NCI-H446 treated with DMSO at 0.1 percent for 48 hours (cell line): ENCODE measurements at places on chromosomes 13 and 19.

DNA sequence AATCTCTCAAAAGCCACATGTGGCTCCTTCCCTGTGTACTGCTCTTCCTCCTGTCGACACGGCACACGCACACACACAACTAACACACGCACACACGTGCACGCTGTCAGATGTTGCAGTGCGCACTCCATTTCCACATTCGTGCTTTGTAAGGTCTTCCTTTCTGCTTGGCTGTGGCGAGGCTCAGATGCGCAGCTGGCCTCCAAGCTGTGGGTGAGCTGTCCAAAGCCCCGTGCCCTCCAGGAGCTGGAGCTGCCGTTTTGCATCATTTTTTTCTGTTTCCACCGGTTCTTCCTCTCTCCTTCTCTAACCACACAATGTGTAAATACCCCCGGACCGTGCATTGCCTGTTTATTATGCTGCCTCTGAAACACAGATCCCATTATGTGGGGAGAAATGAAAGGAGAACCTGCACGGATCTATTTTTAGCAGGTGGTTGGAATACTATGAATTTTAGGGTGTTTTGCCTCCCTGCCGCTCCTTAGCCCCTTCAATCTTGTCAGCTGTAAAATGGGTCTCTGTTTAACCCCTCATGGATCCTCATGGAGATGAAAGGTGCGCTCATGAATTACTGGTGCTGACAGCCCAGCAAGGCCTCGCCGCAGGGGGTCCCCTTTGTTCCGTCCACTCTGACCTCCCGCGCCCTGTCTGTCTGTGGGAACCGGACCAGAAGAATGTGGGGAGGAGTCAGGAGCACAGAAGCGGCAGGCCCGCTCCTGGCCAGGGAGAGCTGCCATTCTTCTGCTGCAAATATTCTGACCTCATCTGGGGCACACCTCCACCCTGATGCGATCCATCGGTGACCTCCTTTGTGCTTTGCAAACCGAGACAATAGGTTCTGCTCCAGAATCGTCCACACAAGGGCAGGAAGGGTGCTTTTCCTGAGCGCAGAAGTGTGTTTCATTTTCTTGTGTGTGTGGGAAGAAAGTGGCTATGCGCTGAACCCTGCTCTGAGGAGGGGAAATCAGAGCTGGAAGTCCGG is 137.7 kb downstream of the SOX1 start:
- DNase-seq = no peak

GRCh38 chr19:50820086-50820485 is 3.5 kb downstream of the KLK1 start:
- DNase-seq = no peak

- DNase-seq = no peak
Observed at GRCh38 chr19:48122421-48122820, 11.8 kb upstream of the PLA2G4C start.

DNA sequence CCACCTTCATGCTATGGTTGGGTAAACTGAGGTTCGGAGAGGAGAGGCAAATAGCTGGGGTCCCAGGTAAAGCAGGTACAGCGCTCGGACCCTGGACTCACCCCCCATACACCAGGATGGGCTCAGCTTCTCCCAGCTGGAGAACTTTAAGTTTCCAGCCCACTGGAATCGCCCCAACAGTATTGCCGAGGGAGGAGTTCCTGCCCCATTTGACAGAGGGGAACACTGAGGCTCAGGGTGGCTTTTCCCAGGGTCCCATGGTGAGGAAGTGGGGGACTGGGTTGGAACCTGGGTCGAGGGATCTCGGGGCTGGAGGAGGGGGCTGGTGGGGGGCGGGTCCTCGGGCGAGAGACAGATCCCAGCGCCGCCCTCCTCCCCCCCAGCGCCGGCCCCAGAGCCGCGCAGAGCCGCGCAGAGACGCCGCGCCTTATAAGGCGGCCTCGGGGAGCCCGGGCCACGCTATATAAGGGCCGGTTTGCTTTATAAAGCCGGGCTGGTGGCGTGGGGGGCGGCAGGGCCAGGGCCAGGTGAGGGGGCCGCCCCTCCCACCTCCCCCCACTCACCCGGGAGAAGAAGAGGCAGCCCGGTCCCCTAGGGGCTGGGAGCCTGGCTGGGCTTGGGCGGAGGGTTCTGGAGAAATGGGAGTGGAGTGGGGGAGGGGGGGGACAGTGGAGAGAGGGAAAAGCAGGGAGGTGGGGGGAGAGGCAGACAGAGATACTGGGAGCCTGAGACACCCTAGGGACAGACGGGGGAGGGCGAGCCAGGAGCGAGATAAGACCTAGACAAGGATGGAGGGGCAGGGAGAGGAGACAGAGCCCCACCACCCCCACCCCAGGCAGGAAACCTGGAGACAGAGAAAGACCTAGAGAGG is 1.1 kb downstream of the CNN1 start:
- DNase-seq = no peak

DNA sequence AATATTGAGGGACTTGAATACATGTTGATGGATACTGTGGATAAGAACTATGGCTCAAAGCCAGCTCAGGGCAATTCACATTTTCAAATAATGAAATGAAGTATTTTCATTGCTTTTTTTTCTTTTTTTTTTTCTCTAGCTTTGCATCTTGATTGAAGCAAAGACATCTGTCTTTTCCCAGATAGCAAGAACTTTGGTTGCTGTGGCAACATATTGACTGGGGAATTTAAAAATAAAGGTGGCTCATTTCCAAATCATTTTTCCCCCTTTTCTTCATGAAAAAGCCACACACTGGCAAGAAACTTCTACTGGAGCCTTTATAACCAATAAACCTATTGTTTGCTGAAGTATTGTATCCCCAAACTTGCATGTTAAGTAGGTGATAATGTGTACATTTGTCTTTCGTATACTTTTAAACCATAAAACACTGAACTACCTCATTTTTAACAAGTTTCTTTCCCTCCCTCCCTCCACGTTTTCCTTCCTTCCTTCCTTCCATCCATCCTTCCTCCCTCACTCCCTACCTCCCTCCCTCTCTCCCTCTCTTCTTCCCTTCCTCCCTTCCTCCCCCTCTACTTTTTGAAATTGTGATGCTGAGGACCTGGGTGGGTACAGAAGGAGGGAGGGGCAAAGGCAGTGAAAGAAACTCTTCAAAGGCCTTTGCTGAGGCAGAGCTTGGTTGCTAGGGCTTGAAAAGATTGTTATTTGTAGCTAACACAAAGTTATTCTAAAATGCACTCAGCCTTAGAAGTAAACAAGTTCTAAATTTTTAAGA is 343.5 kb upstream of the SPRY2 start:
- no peak for DNase-seq

DNA sequence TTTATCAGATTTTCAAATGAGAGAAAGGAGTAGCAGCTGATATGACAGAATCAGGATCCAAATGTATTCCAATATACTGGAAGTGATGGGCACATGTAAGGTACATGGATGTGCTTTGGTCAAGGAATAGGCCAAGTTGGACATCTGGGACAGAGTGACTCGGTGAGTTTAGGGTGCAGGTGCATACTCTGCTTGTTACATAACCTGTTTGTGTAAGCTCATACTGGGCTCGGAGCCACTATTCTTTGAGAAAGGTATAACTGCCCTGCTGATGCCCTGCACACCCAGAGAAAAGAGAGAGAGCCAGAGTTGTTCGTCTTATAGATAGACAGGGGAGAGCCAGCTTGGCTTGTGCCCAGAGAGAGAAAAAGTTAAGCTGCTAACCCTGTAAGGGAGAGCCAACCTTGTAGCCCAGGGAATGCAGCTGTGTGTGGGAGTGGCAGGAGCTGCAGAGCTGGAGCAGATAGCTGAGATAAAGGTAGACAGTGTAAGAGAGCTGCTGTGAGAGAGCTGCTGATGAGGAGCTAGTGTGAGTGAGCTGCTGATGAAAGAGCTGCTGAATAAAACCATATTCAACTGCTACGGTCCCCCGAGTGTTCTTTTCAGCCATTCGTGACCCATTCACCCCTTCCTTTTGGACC is 40.7 kb upstream of the N4BP2L1 start:
- DNase-seq = no peak

DNA sequence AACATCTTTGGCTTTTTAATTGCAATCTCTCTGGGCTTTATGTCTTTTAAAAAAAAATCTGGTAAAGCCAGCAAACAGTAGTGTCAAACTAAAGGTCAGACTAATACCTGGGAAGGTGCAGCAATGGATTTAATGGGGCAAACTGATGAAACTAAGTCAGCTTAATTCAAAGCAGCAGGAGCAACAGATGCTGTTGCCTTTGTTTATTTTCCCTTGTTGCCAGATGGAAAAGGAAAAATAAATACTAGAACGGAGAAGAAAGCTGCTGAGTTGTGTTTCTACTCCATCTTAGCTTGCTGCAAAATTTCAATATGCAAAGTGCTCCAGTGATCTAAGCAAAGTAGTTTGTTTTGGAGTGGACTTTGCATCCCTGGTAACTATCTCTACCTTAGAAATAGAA is 1097.8 kb downstream of the PCDH17 start:
- no peak for DNase-seq

DNA sequence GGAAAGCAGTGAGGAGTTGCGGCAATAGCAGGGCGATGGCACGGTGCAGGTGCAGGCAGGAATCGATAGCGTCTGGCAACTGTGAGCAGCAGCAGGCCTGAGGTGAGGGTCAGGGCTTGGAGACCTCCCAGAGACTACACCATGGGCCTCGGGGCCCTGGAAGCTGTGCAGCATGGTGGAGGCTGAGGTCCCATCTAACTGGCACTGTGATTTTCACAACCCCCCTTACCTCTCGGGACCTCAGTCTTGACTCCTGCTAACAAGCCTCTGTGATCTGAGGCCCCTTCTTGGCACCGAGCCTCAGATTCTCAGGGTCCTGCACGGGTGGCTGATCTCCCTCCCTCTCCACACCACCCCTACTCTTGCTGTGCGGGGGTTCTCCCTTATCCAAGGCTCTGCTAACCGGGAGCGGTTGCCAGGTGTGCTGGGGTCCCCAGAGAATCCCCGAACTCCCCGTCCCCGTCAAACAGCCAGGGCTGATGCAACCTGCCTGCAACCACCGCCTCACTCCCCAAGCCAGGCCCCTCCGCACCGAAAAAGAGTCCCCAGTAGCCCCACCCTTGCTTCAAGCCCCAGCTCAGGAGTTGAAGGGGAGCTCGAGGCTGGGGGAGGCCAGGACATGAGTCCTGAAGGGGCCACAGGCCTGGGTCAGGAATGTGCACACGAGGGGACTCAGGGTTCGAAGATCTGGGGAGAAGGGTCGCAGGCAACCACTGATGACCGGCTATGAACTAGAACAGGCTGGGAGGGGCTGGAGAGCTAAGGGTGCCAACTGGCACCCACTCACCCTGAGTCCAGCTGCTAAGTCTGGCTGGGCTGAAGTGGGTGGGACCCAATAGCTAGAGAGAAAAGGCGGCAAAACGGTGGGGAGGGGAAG is 4.8 kb upstream of the ATF5 start:
- peak; percentile 12 for DNase-seq

DNA sequence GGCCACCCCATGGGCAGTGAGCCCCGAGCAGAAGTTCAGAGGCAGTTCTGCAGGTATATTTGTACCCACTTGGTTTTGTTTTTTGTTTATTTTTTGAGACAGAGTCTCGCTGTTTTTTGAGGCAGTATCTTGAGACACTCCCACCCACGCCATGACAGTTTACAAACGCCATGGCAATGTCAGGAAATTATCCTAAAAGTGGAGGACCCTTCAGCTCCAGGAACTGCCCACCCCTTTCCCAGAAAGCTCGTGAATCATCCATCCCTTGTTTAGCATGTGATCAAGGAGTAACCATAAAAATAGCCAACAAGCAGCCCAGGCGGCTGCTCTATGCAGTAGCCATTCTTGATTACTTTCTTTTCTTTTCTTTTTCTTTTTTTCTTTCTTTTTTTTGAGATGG is 41.0 kb downstream of the CELF5 start:
- DNase-seq = no peak
